Fibroblast of skin of right quadriceps (primary cell): ENCODE measurements at places on chromosomes 7 and 10.

DNA sequence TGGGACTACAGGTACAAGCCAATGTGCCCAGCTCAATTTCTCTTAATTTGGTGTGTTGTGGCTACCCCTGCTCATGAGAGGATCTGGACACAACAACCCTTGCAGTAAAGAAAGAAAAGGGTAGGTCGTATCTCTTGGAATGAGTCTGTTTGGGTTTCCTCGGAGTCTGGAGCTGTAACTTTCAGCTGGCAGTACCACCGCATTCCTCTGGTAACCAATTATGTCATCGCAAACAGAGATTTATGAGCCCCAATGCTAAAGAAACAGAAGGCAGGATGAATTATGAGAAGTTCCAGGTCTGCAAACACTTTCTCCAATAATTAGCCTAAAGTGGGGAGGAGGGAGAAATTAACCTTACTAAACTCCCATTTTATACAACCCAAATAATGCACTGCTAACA lies 186.6 kb upstream of the NRP1 start:
- DNase-seq, result peak; percentile 74

DNA sequence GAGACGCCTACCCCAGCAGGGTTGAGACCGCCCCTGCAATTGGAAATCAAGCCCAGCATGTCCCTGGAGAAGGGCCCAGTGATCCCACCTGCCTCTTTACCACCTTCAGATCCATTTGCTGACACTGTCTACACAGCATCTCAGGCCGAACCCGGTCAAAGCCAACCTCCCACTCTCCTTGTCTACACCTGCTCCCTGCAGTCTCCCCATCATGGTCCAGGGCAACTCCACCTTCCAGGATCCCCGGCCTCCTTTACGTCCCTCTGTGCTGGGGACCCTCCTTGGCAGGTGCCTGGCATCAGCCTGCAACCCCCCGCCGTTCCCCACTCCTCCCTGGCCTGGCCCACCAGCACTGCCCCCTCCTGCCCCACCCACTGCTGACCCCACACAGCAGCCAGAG lies 227.2 kb downstream of the PAXIP1 start:
- no peak for DNase-seq

GRCh38 chr10:94286901-94287300 lies 75.8 kb downstream of the NOC3L start:
- peak; percentile 51 for DNase-seq

GRCh38 chr10:33123680-33124079 lies 165.7 kb upstream of the ITGB1 start:
- no peak for DNase-seq
